ENCODE measurements at places on chromosomes 1 and 21.
A peak's percentile ranks its signal among the peaks of the same experiment; 100 is the strongest.

DNA sequence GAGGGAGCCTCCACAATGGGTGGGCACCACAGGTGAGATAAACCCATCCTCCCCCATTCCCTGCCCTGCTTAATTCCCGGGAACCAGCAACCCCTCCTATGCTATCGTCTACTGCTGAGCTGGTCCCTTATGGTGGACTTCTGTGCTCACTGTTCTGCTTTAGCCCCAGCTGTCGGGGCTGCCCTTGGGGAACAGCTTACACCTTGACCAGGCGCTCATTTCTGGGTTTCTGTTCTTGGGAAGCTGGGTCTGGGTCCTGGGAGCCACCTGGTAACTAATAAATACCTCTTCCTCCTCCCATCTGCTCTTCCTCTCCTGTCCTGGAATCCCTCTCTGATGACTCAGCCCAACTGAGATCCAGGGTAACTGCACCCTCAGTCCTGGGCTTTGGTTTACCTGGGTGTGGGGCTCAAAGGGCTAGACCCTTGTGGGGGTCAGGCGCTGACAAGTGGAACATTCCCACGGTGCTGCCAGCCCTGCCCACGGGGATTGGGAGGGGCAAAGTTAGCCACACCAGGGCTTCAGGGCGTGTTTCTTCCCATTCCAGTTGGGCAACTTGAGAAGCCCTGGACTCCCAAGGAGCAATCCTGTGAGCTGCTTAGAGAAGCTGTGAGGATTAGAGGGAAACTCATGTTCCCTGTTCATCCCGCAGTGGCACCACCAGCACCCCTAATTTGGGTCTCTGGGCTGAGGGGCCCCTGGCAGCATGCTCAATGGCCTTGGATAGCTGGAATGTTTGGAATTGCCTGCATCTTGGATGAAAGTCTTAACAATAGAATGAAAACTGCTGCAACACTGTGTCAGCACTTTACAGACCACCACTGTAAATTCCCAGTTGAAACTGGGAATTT is 1.6 kb downstream of the PCAT6 start:
- no peak for DNase-seq

GRCh38 chr1:109796484-109797302 is 33.0 kb upstream of the EPS8L3 start:
- DNase-seq, result no peak

- no peak for DNase-seq
Observed at GRCh38 chr1:160707236-160708064, 4.2 kb downstream of the CD48 start.

DNA sequence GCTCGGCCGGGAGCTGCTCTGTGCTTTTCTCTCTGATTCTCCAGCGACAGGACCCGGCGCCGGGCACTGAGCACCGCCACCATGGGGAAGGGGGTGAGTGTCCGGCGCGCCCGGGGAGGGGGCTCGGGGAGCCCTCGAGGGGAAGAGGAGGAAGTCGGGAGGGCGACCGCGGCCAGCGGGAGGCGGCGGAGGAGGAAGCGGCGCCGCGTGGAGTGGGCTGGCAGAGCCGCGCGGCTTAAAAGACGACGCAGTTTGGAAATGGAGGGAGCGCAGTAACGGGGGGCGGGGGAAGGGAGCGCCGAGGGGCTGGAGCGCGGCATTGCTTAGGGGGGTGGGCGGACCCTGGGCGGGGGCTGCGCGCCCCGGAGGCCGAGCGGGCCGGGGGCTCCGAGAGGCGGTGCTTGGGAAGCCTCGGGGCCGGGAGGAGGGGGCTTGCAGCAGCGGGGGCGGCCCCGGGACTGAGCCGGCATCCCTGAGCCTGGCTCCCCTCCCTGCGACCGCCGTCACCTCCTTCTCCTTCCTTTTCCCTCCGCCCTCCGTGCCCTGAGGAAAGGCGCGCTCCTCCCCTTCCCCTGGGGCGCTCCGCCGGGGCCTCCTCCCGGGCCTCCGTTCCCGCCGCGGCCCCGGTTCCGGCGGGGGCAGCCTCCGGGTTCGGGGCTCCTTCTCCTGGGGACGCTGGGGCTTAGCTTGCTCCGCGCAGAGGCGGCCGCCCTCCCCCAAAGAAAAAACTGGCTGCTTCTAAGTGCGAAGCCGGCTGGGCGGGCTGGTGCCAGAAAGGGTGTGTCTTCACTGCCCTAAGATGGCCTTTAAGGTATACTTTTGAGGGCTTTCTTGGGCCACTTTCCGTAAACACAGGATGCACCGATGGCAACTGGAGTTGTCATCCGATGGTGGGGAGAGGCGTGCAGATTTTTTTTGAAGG is 648 bp downstream of the ATP1A1 start:
- DNase-seq, result no peak

GRCh38 chr1:9717193-9718005 is 65.9 kb downstream of the PIK3CD start:
- peak; percentile 77 for DNase-seq

GRCh38 chr1:107493111-107493716 is 352.4 kb downstream of the NTNG1 start:
- no peak for DNase-seq

Data from stimulated activated CD8-positive, alpha-beta memory T cell treated with anti-CD3 and anti-CD28 coated beads, Interleukin-4, amount 100 ng/mL, for 4 hours (primary cell).